ENCODE measurements at places on chromosomes 16 and 17.

DNA sequence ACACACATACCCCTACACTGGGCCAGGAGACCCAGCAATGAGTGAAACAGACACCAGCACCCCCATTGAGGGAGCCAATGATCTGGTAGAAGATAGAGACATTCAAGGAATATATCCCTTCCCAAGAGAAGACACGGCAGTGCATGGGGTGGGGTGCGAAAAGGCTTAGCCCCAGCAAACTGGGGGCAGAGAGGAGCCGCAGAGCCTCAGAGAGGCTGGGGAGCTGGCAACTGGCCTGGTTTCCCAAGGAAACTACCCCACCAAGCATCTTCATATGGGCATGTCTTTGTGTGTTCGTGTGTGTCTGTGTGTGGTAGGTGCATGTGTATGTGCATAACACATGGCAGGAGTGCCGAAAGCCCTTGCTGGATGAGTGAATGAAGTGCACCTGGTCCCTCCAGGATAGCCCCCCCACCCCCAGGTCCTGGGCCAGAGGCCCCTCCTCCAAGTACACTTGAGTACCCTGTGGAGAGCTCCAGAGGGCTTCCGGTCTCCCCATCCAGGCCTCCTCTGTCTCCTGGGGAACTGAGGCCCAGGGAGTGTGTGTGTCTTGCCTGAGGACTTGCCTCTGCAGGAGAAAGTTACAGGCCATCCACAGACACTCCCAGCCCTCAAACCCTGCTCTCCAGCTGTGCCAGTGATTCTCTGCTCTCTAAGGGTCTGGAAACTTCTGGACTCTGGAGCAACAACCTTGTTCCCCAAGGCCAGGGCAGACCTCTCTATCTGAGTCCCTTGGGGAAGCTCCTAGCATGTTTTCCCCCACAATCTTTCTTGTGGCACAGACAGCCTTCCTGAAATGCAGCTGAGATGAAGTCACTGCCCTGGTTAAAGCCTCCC lies 15.9 kb downstream of the TBX2 start:
- DNase-seq, result peak; percentile 82

GRCh38 chr17:78970834-78971755 lies 8.6 kb downstream of the LGALS3BP start:
- DNase-seq, result no peak

- no peak for DNase-seq
Observed at GRCh38 chr16:82328881-82329469, 159.0 kb upstream of the MPHOSPH6 start.

DNA sequence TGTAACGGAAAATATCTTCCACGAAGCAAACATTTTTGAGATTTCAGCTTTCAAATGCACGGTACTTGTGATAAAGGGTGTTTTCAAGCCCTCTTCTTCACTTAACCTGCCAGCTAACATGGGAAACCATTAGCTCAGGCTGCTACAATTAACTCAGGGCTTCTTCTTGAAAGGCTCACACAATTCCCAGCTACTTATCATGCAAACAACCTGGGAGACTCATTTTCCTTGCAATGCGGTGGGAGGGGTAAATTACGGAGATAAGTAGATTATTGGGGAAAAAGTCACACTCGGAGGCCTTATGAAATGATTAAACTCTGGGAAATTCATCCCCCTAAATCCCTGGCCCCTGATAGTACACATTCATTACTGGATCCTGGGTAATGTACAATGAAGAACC lies 266.4 kb downstream of the STX8 start:
- DNase-seq, result no peak

- DNase-seq, result no peak
Observed at GRCh38 chr16:68658341-68658973, 13.3 kb downstream of the CDH3 start.

All from mesenteric fat pad (tissue), 1 donor.